ENCODE measurements at places on chromosomes 7 and 10.

DNA sequence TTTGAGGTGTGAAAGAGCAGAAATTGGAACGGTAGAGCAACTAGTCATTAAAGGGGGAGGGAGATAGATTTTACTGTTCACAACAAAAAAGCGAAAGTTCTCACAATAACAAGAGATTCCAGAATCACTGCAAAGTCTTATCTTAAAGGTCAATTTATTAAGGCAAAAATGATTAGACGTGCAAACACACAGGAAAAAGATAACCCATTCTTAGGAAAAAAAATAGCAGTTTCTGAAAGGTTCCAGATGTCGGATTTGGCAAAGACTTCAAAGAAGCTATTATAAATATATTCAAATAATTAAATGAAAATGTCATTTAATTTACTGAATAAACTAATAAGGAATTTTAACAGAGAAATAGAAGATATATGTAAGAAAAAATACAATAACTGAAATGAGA is 70.8 kb upstream of the GNAI1 start:
- no peak for DNase-seq

- no peak for DNase-seq
Measured at GRCh38 chr7:128170461-128170860, 70.6 kb upstream of the LEP start.

- DNase-seq, result no peak
Measured at GRCh38 chr7:115888981-115889668, 141.4 kb downstream of the TFEC start.

- DNase-seq, result no peak
Measured at GRCh38 chr10:102814453-102814871, 22.8 kb downstream of the CYP17A1 start.

GRCh38 chr10:130403153-130404075 is 267.2 kb downstream of the GLRX3 start:
- DNase-seq, result no peak

GRCh38 chr10:9357471-9357870 is 1303.0 kb downstream of the GATA3 start:
- DNase-seq, result no peak

DNA sequence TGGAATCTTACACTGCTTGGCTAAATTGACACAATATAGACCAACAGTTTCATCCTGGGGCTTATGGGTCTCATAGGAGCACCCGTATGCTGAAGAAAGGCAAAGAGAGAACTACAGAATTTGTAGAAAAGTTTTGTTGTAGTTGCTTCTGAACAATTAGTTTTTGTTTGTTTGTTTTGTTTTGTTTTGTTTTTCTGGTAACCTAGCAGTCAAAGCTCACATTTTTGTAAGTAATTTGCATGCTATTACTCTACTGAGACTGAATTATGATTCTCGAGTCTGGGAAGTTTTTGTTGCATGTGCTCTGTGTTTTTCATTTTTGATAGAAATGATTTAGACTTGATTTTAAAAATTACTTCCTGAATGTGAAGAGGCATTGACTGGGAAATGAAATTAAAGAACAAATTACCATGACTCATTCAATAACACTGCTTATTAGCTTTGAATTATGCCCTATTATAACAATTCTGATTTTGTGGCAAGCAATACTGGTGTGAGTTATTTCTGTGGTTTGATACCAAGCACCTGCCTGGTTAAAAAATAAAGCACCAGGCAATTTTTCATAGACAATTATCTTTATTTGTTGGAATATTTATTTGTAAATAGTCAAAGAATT is 438 bp downstream of the LSMEM1 start:
- DNase-seq, result no peak

DNA sequence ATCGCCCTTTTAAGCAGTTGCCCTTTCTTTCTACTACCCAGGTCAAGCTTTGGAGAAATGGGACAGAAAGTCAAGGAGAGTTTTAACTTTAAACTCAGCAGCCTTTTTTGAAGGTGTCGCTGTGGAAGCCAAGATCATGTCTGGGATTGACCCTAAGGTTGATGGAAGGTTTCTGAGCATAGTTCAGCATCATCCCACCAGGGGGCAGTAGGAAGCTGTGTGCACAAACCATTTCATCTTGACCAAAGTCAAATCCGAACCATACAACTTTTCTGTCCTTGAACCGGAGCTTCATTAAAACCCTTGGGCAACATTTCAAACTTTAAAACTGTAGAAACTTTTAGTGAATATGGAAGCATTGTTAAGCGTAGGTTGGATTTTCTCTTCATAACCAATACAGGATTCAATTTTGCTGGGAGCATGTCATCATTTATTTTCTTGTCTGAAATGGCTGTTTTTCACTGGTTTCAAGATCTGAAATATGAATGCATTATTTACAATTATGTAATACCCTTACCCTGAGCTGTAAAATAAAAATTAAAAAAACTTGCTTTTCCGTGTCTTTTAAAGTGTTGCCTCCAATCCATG is 214.4 kb upstream of the KIAA1217 start:
- DNase-seq, result peak; percentile 75

- DNase-seq, result no peak
Measured at GRCh38 chr7:158276414-158277218, 311.0 kb downstream of the PTPRN2 start.

- no peak for DNase-seq
Measured at GRCh38 chr10:45596526-45596925, 76.0 kb downstream of the ZFAND4 start.

DNA sequence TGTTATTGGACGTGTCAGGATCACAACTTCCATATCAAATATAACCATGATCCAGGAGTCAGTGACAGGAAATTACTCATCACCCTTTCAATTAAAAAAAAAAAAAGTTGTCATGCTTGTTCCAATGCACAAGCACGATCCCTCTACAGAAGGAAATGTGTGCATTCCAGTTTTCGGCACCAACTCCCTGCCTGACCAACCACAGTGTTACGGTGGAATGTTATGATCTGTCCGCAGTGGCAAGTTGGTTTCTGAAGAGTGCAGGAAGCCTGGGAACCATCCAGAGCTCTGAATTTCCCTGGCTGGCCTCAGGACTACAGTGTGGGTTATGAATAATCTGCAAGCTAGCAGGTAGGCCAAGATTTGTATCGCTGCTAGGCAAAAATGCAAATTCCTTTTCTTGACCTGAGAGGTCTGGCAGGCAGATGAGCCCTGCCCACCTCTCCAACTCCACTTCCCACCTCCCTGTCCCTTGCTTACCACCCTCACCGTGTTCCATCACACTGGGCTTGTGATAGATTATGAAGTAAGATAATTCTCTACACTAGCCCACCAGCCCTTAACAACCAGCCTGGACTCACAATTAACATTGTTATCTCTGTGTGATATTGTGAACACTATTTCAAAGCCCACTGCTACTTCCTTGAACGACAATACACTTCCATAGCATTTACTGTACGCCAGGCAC is 20.4 kb downstream of the FRMPD2 start:
- no peak for DNase-seq

DNA sequence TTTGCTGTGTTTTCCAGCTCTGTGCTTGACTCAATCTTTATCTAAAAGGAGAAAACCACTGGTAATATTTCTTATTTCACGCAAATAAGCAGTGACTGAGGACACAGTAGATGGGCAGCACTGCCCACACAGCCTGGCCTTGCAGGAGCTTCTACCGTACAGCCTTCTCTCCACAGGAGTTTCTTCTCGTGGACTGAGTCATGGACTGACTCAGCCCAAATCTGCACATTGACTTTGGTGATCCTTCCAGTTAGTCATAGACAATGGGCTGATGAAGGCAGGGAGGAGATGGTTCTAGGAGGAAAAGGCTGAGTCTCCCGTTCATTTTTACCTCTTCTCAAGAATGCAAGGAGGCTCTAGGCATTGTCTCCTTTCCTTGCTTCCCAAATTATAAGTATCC is 200.7 kb downstream of the RAPGEF5 start:
- DNase-seq, result no peak

- DNase-seq, result no peak
Measured at GRCh38 chr7:26153241-26153822, 1.3 kb downstream of the NFE2L3 start.

GRCh38 chr10:119595134-119595675 is 1.6 kb downstream of the TIAL1 start:
- DNase-seq, result no peak

GRCh38 chr10:50231515-50232260 is 19.6 kb downstream of the ASAH2 start:
- DNase-seq, result no peak

DNA sequence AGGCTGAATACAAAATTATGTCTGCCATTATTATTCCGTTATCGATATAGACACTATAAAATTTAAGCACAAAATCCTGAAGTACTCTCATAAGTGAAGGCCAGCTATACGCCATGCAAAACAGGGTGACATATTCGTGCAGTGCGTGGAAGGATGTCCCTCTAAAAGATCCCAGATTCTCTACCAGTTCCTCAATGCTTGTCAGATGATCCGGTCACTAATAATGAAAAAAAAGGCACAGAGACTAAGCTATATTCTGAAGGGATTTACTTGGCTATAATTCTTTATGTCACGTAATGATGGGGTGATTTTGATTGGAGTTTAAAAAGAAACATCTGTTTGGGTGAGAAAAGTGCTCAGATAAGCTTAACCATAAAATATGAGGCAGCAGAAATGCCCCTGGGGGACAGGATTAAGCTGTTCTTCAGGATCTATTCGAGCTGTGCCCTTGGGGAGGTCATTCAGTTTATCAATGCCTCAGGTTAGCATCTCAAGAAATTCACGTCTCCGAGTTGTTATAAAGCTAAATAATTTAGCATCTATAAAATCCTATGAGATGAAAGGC is 229.7 kb upstream of the PITRM1 start:
- no peak for DNase-seq

DNA sequence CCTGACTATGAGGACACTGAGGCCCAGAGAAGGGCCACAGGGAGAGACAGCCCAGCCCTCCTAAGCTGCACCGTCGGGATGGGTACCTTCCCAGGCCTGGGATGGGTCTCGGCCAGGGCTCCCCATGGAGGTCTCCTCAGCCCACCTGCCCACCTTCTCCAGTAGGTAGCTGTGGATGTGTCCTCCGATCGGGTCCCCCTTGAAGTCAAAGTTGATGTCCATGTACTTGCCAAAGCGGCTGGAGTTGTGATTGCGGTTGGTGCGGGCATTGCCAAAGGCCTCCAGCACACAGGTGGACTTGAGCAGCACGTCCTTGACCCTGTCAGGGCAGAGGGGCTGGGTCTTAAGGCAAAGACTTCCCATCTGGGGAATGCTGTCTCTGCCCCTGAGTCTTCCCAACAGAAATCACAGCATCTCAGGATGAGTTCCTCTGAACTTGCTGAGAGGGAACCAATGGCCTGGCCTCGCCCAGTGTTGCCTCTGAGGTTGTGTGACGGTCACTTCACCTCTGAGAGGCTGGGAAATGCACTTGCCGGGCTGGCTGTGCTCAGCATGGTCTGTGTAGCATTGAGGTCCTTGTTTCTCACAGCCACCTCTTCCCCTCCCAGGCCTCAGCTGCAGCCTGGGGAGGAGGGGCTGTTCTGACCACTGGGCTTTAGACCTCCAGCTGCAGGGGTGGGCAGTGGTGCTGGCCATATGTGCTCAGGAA is 3.3 kb downstream of the MYO1G start:
- no peak for DNase-seq

DNA sequence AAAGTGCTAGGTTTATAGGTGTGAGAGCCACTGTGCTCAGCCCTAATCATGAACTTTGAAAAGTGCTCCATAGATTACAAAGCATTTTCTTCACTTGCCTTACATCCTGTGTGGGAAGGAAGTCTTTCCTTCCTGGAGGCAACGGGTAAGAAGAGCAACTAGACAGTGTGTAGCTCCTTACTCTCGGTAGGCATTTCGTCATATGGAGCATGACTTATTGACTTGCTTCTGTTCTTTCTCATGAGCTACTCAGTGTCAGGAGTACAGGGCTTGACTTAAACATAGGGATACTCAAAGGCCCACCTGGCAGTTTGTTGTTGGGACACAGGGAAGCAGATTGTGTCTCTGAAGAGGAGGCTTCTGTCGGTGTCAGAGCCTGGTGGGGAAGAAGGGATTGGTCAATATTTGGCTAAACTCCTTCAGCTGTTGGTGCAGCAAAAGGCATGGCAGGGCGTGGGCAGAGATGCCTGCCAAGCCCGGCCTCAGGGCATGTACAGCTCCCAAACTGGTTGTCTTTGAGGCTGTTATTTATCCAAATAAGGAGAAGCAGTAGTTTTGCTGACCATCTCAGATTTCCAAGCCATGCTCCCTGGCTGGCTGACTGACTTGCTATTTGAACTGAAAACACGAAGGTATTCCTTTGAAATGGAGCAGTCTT is 248.9 kb downstream of the KIAA1217 start:
- DNase-seq, result peak; percentile 77

DNA sequence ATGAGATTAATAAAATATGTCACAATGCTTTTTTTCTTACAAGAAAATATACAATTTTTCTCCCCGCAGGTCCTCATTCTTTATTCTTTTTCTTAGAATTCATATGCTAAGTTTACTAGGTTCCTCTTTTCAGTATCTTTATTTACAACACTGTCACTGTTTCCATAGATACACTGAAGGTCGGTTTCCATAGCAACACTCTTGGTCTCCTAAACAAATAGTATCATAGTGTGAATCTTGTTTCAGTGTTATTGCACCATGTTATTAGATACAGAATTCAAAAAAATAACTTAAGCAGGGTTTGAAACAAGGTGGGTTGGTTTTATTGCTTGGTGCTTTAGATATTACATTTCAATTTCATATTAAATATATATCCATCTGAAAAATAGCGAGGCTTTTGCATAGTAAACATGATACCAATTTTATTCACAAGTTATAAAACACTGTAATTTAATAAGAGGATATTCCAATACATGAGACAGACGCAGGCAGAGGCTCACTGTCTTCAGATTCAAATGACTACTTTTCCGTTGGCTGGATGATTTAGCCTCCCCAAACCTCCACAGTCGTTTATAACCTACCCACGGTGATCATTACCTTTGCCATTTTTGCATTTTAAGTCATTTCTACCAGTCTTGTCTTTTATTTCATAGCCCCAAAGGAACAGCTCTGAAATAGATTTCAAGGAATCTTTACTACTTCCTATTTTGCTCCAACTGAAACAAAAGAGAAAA is 88.9 kb upstream of the KLF6 start:
- no peak for DNase-seq

- no peak for DNase-seq
Measured at GRCh38 chr10:102393411-102394078, 2.0 kb upstream of the NFKB2 start.

DNA sequence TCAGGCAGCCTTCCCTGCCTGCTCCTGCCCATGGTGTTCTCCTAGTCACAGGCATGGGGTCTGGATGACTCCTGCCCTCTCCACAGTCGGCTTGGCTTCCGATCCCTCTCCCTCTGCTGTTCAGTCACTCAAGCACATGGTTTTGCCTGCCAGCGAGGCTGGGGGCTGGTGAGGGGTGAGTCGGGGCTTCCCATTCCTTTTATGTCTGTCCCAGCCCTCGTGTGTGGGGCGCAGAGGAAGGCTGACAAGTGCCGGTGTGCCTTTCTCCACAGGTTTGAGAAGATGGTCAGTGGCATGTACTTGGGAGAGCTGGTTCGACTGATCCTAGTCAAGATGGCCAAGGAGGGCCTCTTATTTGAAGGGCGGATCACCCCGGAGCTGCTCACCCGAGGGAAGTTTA is 40.1 kb downstream of the TACR2 start:
- no peak for DNase-seq
